ENCODE measurements at places on chromosomes 16 and 17. TPM values are rescaled to one million over a fixed set of nuclear protein-coding genes. Genes with fewer than 3 reads are reported as not detected.

GRCh38 chr17:60639019-60639330 is 38.7 kb upstream of the BCAS3 start:
- DNase-seq, result no peak

GRCh38 chr16:49356728-49357488 is 16.7 kb upstream of the C16orf78 start:
- no peak for DNase-seq

DNA sequence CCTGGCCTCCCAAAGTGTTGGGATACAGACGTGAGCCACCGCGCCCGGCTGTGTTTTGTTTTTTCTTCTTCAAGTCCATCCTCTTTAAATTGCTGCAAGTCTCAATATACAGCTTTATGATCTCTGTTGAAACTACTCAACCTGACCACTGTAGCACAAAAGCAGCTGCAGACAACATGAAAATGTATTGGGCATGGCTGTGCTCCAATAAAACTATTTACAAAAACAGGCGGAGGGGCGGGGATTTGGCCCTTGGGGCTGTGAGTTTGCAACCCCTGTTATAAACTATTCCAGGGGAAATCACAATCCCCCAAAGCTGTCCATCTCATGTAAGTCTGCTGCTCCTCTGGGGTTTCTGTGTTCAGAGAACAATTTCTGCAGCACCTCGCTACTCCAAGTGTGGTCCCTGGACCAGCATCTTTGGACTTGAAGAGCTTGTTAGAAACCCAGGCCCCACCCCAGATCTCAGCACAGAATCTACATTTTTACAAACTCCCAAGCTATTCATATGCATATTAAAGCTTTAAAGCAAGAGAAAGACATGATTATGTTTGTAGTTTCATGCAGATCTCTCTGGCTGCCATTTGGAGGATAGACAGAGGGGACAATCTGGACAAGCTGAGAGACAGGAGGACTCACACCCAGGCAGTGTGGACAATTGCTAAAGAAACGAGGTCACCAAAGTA is 33.6 kb downstream of the TEKT5 start:
- no peak for DNase-seq

GSDMA gene
- not detected for total RNA-seq

FOXF1 gene
- total RNA-seq, result 11.6 TPM
